ENCODE measurements at places on chromosomes 16 and 17. TPM values are rescaled to one million over a fixed set of nuclear protein-coding genes. Genes with fewer than 3 reads are reported as not detected.

Gene NPIPB9
- total RNA-seq = not detected

Gene KRTAP9-2
- total RNA-seq = not detected

Gene DBF4B
- 12.6 TPM for total RNA-seq

Gene KRT25
- total RNA-seq = not detected

Gene DVL2
- 22.2 TPM for total RNA-seq

Gene SDR42E1
- 1.6 TPM for total RNA-seq

Gene EVI2A
- 0.63 TPM for total RNA-seq

- no peak for DNase-seq
These were observed 43.0 kb upstream of the ZNF750 start for GRCh38 chr17:82882715-82883418.

GRCh38 chr16:82605076-82605475 is 21.7 kb upstream of the CDH13 start:
- DNase-seq = no peak

DNA sequence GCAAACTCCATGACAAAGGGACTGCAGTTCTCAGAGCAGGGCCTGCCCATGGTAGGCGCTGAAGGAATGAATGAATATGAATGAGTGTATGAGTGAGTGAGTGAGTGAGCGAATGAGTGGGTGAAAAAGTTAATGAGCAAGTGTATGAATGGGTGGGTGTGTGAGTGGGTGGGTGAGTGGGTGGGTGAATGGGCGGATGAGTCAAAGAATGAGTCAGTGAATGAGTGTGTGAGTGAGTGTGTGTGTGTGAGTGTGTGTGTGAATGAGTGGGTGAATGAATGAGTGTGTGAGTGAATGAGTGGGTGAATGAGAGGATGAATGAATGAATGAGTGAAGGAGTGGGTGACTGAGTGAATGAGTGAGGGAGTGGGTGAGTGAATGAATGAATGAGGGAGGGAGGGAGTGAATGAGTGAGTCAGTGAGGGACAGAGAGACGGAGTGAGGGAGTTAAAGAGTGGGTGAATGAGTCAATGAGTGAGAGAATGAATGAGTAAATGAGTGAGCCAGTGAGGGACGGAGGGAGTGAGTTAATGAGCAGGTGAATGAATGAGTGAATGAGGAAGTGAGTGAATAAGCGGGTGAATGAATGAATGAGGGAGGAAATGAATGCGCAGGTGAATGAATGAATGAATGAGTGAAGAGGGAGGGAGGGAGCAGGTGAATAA is 11.1 kb upstream of the CHMP6 start:
- DNase-seq = no peak

- no peak for DNase-seq
These were observed 25.0 kb downstream of the RMI2 start for GRCh38 chr16:11370084-11370931.

- DNase-seq = no peak
These were observed 13.5 kb upstream of the KSR1 start for GRCh38 chr17:27442702-27443101.

- peak; percentile 93 for DNase-seq
These were observed 117.4 kb downstream of the HIC1 start for GRCh38 chr17:2172077-2172851.

DNA sequence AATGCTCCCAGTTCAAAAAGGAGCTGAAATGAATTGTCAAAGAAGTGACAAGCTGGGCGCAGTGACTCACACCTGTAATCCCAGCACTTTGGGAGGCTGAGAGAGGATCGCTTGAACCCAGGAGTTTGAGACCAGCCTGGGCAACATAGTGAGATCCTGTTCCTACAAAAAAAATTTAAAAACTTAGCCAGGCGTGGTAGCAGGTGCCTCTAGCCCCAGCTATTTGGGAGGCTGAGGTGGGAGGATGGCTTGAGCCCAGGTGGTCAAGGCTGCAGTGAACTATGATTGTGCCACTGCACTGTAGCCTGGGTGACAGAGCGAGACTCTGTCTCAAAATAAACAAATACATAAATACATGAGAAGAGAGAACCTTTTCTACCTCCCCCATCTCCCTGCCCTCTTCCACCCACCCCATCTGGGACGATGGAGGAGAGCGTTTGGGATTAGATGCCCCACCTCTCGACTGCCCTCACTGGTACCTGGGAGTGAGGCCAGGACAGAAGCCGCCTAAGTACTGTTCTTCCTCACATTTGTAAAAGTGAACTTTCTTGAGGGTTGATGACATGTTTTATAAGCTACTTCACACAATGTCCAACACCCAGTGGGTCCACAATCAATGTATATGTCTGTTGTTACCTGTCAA is 2.4 kb downstream of the IL4R start:
- no peak for DNase-seq

GRCh38 chr17:77429369-77429968 is 288.7 kb downstream of the SEC14L1 start:
- DNase-seq = no peak

DNA sequence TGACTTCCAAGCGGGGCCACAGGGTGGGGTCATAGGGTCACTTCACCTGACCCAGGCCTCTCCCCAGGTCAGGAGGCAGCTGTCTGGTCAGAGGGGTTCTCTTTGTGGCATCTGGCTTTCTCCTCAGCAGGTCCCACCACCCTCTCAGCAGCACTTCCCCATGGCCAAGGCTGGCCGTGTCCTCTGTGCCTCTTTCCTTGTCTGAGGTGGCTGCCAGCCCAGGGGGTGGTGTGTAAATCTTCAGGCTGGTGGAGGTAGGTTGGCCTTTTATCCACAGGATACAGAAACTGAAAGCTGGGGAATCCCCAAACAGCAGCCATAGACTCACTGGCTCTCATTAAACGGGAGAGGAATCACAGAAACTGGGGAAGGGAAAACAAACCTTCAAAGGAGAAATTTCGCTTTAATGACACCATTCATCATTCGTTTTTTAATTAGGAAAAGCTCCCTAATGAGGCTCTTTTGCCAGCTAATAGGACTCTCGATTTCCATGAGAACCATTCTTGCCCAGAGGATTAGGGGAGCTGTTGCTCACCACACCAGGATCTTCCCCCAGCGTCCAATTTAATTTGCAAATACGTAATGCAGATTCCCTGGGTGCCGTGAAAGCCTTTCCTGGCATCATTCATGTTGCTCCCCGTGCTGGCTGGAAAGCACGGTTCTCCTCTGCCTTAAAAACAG is 18.0 kb downstream of the C17orf75 start:
- DNase-seq = peak; percentile 80

- peak; percentile 90 for DNase-seq
These were observed 2.7 kb upstream of the MLLT6 start for GRCh38 chr17:38702166-38702915.

DNA sequence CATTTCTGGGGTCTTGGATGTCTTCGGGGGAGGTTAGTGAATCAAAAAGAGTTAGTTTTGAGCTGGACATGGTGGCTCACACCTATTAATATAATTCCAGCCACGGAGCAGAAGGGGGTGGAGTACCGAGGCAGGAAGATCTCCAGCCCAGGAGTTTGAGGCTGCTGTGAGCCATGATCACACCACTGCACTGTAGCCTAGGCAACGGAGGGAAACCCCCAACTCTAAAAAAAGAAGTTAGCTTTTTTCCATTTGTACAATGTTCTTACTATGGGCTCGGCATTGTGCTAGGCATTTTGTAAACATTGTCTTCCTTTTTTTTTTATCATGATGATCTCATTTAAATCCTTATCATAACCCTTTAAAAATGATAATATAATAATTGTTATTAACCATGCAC is 8.3 kb upstream of the SNF8 start:
- DNase-seq = no peak

GRCh38 chr17:27539152-27539551 is 82.9 kb downstream of the KSR1 start:
- no peak for DNase-seq

GRCh38 chr17:66021757-66022156 is 170.2 kb downstream of the CEP112 start:
- no peak for DNase-seq

DNA sequence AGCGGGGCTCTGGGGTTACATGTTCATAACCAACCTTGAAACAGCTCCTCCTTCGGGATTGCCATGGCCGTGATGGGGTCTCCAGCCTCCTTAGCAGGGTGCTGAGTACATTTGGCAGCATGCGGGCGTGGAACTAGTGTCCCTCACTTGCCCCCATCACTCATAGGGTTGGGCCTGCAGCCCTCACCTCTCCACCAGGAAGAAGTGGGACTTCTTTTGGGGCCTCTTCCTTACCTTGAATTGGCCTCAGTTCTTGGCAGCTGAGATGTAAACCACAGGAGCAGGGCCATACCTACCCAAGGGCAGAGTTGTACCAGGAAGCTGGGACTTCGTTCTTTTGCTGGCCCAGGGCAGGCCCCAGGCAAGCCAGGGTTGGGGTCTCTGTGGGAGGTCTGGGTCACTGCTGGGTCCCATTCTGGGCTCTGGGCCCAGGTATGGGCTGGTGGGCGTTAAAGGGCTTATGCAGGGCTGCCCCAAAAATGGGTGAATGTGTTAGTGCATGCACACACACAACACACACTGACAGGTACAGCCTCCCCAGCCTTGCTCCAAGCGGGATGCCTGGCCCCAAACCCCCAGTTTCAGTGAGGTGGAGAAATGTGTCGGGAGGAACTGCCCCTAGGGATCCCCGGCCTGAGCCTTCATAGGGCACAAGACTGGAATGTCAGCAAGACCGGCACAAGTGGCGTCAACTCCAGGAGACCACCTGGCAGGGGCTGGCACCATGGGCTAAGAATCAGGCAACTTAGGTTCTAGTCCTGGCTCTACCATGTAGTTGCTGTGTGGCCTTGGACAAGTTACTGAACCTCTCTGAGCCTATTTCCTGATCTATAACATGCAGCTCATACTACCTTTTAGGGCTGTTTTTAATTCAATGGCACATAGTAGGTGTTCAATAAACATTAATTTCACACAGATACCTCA is 3.9 kb upstream of the KRT15 start:
- no peak for DNase-seq

DNA sequence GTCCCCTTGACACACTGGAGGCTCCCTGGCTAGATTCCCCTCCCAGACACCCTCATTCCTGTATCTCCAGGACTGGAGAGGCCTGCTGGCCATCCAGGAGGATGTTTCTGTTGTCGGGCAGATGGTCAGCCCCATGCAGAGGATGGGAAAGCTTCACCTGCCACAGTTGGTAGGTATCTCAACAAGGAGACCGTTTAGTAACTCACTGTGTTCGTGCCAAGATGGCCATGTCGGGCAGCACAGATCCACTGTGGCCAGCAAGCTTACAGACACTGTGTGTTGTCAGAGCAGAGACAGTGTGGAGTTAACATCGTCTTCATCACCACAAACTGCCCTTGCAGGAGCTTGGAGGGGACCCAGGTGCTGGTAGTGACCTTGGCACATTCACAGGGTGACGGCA is 390.9 kb downstream of the SEC14L1 start:
- DNase-seq = no peak
